ENCODE measurements at places on chromosomes 16 and 17.
A peak's percentile ranks its signal among the peaks of the same experiment; 100 is the strongest.

GRCh38 chr17:42068979-42069378 lies 18.6 kb upstream of the C17orf113 start:
- peaks cover 3% of the 10 kb centered on the region for H3K27me3 ChIP-seq
- no peak for DNase-seq
- H3K27ac ChIP-seq, result no peak overlapping the region
- peaks cover 7% of the 10 kb centered on the region for H3K4me1 ChIP-seq
- no peak overlapping the region for H3K4me3 ChIP-seq

- peaks cover 66% of the 10 kb centered on the region for H3K4me1 ChIP-seq
- no peak for DNase-seq
These were observed 1.8 kb downstream of the ATP2A3 start for GRCh38 chr17:3962217-3962964.

DNA sequence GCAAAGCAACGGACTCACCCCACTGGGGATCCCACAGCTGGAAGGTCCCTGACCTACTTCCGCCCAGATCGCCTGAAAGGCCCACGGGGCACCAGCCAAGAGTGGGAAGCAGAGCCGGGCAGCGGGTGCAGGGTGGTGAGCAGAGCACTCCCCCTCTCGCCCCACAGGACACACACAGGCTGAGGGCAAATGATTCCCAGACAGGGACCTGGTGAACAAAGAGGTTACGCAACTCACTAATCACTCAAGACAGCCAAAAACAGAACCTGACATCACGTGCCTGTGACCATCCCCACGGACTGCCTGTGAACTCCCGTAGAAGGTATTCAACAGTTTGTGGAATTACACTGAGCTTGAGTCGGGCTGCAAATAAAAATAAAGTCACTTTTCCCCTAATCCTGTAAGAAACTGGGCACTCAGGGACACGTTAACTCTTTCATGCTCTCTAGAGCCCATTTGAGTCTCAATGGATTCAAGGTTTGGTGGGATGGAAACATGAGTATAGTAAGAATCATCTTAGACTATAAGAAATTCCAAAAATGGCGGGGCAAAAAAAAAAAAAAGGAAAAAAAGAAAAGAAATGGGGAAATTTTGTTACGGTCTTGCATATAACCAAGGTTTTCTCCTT lies 396.1 kb downstream of the SOX9 start:
- no peak for DNase-seq
- no peak overlapping the region for H3K27ac ChIP-seq
- H3K4me3 ChIP-seq, result no peak overlapping the region
- H3K36me3 ChIP-seq, result no peaks in the 10 kb centered on the region

DNA sequence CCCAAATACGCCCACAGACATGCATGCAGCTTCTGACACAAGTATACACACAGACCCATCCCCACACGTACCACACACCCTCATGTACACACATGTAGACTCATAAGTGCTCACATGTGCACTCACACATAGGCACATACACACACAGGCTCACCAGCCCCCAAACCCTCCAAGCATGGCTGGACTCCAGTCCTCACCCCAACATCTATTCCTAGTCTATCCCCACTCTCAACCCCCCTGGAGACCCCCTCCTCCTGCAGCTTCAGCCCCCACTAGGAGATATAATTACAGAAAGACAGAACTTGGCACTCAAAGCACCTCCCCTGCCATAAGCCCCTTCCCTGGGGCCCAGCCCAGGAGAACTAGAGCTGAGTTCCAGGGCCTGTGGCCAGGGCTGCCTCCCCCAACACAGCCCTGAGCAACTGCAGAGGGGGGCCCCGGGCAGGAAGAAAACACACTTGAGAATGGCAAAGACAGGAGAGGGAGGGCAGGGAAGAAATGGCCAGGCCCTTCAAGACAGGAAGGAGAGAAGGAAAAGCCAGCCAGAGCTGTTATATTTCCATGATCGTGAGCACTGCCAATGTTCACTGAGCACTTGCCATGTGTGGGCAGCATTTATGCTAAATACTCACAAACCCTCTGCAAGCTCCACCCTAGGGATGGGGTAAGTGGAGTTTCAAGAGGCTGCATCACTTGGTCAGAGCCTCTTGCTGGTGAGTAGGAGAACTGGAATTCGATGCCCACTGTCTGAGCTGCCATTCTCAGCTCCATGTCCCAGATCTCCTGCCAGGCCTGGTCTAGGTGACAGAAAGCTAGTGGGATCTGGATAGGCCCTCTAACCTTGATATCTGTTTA lies 224.5 kb downstream of the ZNF423 start:
- no peak overlapping the region for H3K27ac ChIP-seq
- H3K36me3 ChIP-seq, result no peaks in the 10 kb centered on the region
- DNase-seq, result no peak
- H3K4me1 ChIP-seq, result no peaks in the 10 kb centered on the region

DNA sequence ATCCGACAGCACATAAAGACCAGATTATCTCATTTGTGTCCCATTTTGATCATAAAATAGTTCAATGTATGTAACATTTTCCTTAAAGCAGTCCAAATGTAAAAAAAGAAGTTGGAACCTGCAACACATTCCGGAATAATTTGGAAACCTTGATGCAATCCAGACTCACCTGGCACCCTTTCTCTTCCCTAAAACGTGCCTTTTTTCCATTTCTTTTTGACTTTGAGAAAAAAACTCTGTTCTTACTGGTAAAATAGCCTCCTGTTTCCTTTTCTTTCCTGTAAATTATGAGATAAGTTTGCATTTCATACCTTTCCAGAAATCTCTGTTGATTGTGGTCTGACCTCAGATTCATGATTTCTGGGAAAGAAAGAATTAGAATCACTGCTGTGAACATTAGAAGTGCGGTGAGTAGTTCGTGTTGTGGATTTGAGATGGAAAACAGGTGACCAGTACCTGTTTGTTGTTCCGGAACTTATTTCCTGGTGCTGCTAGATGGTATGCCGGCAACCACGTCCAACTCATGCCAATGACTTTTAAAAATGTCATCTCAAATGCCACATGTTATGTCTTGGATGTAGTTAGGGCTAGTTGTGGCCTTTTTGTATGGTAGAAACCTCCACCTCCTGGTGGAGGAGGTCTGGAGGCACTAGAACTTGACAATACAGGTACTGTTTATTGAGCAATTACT lies 108.1 kb downstream of the SOCS1 start:
- peaks cover 11% of the 10 kb centered on the region for H3K4me1 ChIP-seq
- no peaks in the 10 kb centered on the region for H3K27me3 ChIP-seq
- peaks cover 5% of the 10 kb centered on the region for H3K36me3 ChIP-seq
- H3K27ac ChIP-seq, result no peak overlapping the region
- DNase-seq, result no peak

- no peak overlapping the region for H3K27ac ChIP-seq
- DNase-seq, result no peak
- H3K27me3 ChIP-seq, result peaks cover 1% of the 10 kb centered on the region
- no peak overlapping the region for H3K4me3 ChIP-seq
These were observed 19.2 kb downstream of the SDK2 start for GRCh38 chr17:73625006-73625405.

GRCh38 chr17:44108440-44109311 lies 14.8 kb downstream of the HDAC5 start:
- peaks cover 7% of the 10 kb centered on the region for H3K27me3 ChIP-seq
- H3K4me1 ChIP-seq, result peaks cover 16% of the 10 kb centered on the region
- no peak overlapping the region for H3K27ac ChIP-seq
- no peaks in the 10 kb centered on the region for H3K36me3 ChIP-seq
- no peak overlapping the region for H3K4me3 ChIP-seq

DNA sequence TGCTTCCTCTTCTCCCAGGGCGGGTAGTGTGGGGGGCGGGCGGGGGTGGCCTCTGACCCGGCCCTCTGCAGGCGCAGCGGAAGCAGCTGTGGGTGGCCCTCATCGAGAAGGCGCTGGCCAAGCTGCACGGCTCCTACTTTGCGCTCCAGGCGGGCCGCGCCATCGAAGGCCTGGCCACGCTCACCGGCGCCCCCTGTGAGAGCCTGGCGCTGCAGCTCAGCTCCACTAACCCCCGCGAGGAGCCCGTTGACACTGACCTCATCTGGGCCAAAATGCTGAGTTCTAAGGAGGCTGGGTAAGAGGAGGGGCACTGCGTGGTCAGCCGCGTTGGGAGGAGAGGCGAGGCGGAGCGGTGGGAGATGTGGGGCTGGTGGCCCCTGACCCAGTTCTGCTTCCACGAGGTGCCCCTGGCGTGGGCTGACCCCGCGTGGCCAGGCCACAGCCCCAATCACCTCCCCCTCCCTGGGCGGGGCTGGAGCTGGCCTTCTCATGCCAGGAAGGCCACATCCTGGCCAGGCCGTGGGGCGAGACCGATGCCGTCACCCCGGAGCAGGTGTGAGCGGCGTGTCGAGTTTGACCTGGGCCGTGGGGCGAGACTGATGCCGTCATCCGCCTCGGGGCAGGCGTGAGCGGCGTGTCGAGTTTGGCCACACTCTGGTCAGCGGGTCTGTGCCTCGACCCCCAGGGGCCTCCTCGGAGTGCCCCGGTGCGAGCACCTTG lies 10.5 kb upstream of the PRR35 start:
- DNase-seq, result no peak
- no peaks in the 10 kb centered on the region for H3K36me3 ChIP-seq
- H3K4me1 ChIP-seq, result peaks cover 3% of the 10 kb centered on the region
- peaks cover 2% of the 10 kb centered on the region for H3K27me3 ChIP-seq
- H3K27ac ChIP-seq, result no peak overlapping the region
- H3K4me3 ChIP-seq, result no peak overlapping the region

GRCh38 chr16:23924128-23924527 lies 88.3 kb downstream of the PRKCB start:
- H3K4me3 ChIP-seq, result no peak overlapping the region
- H3K27me3 ChIP-seq, result no peaks in the 10 kb centered on the region
- peaks cover 90% of the 10 kb centered on the region for H3K4me1 ChIP-seq
- H3K27ac ChIP-seq, result no peak overlapping the region
- no peak for DNase-seq

- H3K4me1 ChIP-seq, result peaks cover 60% of the 10 kb centered on the region
- H3K27me3 ChIP-seq, result peaks cover 2% of the 10 kb centered on the region
- no peak overlapping the region for H3K27ac ChIP-seq
- peaks cover 16% of the 10 kb centered on the region for H3K36me3 ChIP-seq
These were observed 30.3 kb downstream of the ARSG start for GRCh38 chr17:68321556-68321954.

DNA sequence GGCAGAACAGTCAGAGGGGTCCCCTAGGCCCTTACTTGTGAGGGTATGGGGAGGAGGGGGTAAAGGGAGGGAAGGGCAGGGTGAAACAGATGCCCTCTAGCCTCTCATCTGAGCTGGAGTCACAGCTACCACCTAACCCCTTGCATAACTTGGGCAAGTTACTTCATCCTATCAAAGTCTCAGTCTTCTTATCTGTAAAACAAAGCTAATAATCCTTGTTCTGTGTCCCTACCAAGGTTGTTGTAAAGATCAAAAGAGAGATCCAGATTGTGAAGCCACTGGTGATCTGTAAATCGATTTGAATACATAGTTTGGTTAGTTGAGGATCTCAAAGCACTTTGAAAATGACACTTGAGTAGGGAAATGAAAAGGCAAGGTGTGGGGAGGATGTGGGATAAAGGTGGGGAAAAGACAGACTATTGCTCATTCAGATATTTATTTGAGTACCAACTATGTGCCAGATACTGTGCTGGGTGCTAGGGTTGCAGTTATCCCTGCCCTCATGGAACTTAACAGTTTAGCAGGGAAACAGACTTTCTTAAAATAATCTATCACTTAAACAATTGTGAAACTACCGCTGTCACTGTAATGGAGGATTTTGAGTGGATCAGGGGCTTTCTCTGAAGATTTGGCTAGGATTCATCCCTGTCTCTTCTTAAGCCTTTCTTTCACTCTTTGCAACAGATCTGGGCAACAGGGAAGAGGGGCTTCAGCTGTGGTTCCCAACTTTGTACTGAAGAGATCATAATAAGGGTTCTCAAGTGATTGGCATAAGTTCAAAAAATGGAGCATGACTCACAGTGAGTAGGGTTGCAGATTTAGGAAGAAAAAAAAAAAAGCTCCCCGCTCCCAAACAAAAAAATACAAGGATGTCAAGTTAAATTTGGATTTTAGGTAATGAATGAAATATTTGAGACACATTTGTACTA lies 3.0 kb downstream of the HEATR9 start:
- H3K36me3 ChIP-seq, result peaks cover 11% of the 10 kb centered on the region
- H3K4me1 ChIP-seq, result peaks cover 61% of the 10 kb centered on the region
- H3K4me3 ChIP-seq, result peak overlapping the region; percentile 8
- no peaks in the 10 kb centered on the region for H3K27me3 ChIP-seq

GRCh38 chr16:78437352-78437968 lies 338.0 kb downstream of the WWOX start:
- peaks cover 16% of the 10 kb centered on the region for H3K36me3 ChIP-seq
- peak; percentile 26 for DNase-seq
- no peak overlapping the region for H3K4me3 ChIP-seq
- no peak overlapping the region for H3K27ac ChIP-seq

All from immature natural killer cell (primary cell).